ENCODE measurements at places on chromosomes 5 and 9.

DNA sequence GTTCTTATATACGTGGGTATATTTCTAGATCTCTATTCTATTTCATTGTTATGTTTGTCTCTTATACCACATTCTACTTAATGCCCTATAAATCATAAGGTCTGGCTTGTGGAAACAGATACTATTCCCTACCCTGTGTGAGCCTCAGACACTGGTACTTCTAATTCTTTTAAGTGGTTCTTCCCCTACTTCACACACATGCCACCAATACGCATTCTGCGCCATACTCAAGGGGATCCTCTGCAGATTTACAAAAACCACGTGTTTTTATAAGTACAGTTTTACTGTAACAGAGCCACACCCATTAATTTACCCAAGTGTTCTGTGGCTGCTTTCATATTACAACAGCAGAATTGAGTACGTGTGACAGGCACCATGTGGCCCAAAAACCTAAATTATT is 195.6 kb downstream of the SAXO1 start:
- DNase-seq: no peak

DNA sequence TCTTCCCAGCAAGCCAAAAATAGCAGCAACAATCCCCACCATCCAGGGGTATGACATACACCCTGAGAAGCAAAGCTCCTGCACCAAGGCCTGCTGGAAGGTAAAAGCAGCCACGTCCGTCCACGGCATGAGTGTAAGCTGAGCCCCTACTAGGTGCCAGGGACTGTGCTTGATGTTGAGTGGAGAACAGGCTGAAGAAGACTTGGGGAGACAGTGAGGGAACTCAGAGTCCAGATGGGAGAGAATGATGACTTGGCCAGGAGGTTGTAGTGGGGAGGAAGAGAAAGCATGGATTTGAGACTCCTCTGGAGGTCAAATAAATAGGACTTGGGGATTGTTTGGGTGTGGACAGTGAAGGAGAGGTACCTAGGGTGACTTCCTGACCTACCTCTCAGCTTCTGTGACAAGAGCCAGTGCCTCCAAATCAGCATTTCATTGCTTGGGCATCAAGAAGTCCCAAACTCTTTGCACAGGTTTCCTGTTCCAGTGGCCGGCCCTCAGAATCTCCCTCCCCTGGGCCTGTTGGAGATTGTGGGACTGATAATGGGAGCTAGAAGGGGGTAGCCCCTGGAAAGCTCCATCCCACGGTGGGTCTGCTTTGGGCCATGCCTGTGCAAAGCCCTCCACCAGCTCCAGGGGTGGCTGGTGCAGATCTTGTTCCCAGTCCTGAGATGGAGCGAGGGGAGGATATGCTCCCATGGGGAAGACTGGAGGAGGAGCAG is 58.3 kb upstream of the ADAMTS2 start:
- no peak for DNase-seq

DNA sequence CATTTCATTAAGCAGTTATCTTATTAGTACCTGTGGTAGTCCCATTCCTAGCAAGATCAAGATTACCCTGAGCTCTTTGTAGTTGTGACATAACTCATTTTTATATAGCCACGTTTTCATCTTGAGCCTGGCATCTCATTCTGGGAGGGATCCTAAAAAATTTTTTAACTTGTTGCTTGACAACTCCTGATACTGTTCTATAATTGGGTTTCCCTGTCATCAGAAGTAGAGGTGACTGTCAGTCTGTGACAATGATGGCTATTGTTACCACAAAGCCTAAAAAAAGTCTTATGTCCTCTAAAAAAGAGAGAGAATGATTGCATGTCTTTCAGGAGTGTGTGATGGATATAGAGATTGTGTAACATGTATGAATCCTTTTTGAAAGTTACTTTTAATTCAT is 164.8 kb downstream of the SGCD start:
- no peak for DNase-seq

GRCh38 chr9:87342743-87343142 is 154.9 kb upstream of the DAPK1 start:
- DNase-seq: no peak

DNA sequence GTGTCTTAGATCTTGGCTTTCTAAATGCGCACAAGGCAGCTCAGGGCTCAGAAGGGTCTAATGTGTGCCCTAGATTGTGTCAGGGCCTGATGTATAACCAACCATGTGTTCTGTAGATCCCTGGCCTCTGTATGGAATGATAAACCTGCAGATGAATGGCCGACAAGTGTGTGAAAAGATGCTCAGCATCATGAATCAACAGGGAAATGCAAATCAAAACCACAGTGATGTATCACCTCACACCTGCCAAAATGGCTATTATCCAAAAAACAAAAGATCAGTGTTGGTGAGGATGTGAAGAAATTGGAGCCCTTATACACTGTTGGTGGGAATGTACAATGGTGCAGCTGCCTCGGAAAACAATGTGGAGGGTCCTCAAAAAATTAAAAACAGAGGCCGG is 489.8 kb downstream of the SEMA5A start:
- DNase-seq: no peak

- DNase-seq: no peak
These were observed 61.0 kb downstream of the SPEF2 start for GRCh38 chr5:35678661-35679060.

- DNase-seq: no peak
These were observed 162.1 kb downstream of the ARL15 start for GRCh38 chr5:54148067-54148845.

DNA sequence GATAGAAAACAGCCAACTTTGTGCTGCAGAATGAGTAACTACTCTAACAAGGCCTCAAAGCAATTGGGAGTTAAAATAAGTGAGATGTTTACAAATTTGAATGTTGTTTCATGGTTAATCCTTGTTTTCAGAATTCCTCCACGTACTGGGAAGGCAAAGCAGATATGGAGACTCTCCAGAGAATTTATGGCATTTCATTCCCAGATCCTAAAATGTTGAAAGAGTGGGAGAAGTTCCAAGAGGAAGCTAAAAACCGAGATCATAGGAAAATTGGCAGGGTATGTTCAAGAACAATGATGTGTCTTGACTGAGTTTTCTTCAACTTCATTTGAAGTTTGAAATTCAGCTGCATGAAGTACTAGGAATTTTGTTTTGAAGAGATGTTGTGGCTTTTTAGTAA is 16.4 kb downstream of the TARS1 start:
- DNase-seq: no peak

DNA sequence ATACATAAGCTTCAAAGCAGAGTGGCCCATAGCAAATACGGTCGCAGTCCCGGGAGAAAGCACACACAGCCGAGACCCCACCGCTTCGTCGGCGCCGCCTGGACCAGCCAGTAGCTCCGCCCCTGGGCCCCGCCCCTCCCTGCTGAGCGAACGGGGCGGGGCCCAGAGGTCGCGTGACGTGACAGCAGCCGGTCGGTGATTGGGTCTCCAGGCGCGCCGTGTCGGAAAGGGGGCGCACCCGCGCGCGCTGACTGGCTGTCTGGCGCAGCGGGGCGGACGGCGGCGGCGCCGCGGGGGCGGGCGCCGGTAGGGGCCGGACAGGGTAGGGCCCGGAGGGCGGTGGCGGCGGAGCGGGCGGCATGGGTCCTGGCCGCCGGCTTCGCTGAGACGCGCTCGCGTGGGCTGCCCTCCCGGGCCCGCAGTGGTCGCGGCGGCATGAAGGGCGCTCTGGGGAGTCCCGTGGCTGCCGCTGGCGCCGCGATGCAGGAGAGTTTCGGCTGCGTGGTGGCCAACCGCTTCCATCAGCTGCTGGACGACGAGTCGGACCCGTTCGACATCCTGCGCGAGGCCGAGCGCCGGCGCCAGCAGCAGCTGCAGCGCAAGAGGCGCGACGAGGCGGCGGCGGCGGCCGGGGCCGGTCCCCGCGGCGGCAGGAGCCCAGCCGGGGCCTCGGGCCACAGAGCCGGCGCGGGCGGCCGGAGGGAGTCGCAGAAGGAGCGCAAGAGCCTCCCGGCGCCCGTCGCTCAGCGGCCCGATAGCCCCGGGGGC is at the start of gene HABP4:
Gene HABP4 (plus strand): TSS at position 325 of the 768 bp plus-strand sequence. CDS start 111 bp downstream, at position 436.
- DNase-seq: peak; percentile 90

GRCh38 chr5:148469501-148469935 is 85.8 kb downstream of the FBXO38 start:
- DNase-seq: peak; percentile 28

GRCh38 chr9:17009071-17009470 is 125.8 kb upstream of the CNTLN start:
- no peak for DNase-seq

- DNase-seq: no peak
These were observed 91.9 kb downstream of the RAD23B start for GRCh38 chr9:107375001-107375400.

DNA sequence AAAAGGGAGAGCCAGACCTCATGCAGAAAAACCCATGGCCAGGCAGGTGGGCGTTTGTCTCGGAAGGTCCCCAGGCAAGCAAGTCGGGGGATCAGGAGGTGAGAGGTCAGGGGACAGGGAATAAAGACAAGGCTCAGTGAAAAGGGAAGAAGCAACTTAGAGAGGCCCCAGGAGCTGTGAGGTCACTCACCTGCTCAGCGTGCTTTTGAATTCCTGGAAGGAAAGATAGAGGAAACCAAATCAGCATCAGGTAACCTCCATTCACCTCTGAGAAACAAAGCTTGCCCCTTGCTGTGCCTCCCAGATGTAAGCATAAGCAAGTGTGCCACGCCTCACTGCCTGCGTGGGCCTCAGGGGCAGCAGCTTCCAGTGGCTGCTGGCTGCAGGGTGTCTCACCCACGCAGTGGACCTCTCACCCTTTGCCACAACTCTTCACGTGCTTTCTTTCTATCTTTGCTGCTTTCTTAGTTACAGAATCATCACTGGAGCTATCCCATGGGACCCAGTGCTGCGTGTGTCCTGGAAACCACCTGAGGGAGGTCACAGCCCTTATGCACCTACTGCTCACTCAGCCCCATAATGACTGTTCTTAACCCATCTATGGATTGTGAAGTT is 6.0 kb downstream of the TRIM7 start:
- DNase-seq: no peak

GRCh38 chr9:115204904-115205453 is 87.0 kb upstream of the TNC start:
- DNase-seq: no peak

GRCh38 chr5:71816307-71816706 is 97.2 kb downstream of the CARTPT start:
- DNase-seq: no peak

GRCh38 chr9:22423566-22423965 is 23.1 kb upstream of the DMRTA1 start:
- DNase-seq: no peak

DNA sequence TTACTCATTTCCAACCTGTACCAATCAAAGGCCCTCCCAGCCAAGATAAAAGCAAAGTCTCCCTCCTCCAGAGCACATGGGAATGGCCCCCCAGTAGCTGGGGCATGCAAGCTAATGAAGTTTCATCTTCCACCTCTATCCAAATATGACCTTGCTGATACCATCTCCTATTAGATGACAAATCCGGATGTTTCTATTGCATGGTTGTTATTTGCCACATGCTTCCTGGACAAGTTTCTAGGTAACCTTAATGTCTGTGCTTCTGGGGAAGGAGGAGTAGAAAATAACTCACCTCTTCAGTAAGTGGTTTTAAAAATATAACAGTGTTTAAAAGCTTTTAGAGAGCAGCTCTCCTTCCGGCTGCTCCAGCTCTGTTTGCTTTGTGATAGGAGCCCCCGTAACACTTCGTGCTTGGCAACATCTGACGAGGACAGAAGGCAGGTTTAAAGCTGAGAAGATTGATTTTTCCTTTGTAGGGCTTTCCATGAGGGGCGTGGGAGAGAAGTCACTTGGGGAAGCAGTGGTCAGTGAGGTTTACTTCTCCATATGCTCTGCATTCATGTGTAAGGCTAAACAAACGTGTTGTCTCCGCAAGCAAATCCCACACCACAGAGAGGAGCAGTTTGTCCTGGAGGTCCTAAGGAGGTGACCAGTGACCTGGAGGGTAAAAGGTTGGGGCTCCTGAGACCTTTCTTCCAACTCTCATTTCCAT is 40.3 kb upstream of the GLRX start:
- DNase-seq: no peak

DNA sequence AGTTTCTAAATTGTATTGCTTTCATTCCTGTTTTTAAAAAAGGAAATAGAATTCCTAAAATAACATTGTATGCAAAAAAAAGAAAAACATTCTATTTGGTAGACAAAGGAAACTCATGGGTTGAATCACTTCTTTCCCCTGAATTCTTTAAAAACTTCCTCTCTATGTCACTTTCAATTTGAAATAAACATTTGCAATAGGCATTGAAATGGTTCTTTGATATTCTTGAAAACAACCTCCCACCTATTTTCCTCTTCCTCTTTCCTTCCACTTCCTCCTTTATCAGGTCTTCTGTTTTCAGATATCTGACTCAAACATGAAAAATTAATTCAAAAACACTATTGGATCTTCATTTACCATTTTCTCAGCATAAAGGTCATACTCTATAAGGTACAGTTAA is 442.0 kb upstream of the MEF2C start:
- DNase-seq: no peak

DNA sequence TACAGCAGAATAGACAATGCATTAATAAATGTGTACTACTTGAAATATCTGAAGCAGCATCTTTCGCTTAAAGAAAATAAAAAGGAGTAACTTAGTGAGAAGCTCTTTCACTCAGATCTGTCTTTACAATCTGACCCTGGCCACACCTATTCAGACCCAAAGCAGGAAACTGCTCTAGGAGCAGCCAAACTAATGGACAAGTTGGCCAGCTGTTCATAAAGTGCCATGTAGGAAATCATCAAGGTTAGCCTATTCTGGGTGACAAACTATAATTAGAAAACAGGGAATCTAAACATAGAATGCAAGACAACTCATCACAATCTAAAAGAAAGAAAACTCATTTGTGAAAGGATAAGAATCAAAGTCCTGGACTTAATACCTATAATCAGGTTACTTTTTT is 101.3 kb downstream of the AGTPBP1 start:
- DNase-seq: no peak

- DNase-seq: no peak
These were observed 26.6 kb downstream of the NR5A1 start for GRCh38 chr9:124480621-124480981.

DNA sequence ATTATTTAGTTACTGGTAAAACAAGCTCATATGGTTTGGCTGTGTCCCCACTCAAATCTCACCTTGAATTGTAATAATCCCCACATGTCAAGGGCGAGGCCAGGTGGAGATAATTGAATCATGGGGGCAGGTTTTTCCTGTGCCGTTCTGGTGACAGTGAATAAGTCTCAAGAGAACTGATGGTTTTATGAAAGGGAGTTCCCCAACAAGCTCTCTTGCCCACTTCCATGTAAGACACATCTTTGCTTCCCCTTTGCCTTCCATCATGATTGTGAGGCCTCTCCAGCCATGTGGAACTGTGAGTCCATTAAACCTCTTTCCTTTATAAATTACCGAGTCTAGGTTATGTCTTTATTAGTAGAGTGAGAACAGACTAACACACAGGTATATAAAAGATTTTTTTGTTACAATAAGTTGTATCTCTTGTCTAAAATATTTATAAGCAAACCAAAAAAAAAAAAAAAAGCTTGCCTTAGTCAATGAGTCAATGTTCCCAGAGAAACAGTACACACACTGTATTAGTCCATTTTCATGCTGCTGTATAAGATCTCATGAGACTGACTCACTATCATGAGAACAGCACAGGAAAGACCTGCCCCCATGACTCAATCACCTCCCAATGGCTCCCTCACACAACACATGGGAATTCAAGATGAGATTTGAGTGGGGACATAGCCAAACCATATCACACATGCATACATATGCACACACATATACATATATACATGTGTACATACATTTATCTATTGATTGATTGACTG is 138.3 kb downstream of the BASP1 start:
- peak; percentile 24 for DNase-seq

Measured in GM04504 (cell line).